Activated T-cell treated with anti-CD3 and anti-CD28 coated beads, Interleukin-2, amount 50 U/mL, for 72 hours (primary cell): ENCODE measurements at places on chromosomes 2 and 18. TPM values are rescaled to one million over a fixed set of nuclear protein-coding genes. Genes with fewer than 3 reads are reported as not detected.

SKA1 gene
- 73.1 TPM for total RNA-seq

POTEI gene
- not detected for total RNA-seq

MERTK gene
- 3.0 TPM for total RNA-seq

PHOSPHO2 gene
- total RNA-seq, result 4.4 TPM

SLC19A3 gene
- total RNA-seq, result not detected

- no peak for DNase-seq
Measured at GRCh38 chr2:239727182-239727775, 297.9 kb downstream of the NDUFA10 start.

- no peak for DNase-seq
Measured at GRCh38 chr2:175461839-175462238, 280.3 kb upstream of the ATP5MC3 start.

DNA sequence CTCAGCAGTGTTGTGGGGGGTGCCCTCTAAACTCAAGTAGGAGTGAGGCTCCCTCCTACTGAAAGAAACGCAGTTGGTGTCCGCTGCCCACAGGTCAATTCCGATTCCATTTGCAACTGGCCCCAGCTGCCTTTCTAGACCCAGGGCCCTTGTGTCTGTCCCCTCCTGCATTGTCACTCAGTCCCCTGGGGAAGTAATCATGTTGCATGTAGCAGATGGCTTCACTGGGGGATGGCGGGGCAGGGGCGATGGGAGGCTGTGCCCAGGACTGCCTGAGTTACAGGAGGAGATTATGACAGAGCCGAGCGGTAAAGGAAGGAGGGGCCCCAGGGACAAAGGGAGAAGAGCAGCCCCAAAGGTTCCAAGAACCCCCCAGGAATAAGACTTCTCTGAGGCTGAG, 62.5 kb upstream of the SH3RF3 start:
- DNase-seq, result no peak

- no peak for DNase-seq
Measured at GRCh38 chr2:98502556-98503335, 58.1 kb downstream of the INPP4A start.

DNA sequence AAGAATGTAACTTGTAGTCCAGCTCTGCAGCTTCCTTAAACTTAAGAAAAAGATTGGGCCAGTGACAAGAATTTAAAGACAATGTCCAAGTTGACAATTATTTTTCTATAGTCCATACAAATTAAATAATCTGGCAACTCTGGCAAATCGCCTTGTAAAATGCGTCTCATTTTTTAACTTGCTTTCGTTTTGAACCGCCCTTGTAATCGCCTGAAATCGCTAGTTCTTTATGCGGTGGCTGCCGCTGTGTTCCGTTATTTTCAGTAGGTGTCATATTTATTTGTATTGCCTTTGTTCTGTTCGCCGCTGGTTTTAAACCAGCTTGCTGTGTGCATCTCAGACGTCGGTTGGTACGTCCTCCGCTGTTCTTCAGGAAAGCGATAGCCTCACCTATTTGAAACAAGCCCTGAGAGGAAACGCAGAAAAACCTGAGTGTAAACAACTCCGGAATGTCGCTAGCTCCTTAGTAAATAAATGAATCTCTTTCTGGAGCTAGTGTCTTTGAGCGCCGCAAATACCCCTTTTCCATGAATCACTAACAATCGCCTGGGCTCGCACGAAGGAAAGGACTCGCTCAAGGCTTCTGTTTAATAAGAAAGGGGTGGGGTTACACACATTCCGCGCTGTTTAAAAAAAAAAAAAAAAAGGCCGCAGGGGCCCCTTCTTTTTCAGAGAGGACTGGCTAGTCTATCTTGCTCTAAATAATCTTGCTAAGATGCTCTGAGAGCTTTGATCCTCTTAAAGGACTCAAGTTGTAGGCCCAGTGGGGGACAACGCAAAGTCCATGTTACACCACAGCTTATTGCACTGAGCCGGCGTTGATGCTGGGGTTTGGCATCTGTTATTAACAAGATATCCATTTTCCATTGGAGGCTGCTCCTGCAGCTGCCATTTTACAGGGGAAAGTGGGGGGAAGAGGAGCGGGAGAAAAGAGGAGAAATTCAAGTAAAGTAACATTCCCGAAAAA, 3.0 kb downstream of the HOXD8 start:
- DNase-seq, result no peak
